HS-27A (cell line): ENCODE measurements at places on chromosomes 5 and 9.

DNA sequence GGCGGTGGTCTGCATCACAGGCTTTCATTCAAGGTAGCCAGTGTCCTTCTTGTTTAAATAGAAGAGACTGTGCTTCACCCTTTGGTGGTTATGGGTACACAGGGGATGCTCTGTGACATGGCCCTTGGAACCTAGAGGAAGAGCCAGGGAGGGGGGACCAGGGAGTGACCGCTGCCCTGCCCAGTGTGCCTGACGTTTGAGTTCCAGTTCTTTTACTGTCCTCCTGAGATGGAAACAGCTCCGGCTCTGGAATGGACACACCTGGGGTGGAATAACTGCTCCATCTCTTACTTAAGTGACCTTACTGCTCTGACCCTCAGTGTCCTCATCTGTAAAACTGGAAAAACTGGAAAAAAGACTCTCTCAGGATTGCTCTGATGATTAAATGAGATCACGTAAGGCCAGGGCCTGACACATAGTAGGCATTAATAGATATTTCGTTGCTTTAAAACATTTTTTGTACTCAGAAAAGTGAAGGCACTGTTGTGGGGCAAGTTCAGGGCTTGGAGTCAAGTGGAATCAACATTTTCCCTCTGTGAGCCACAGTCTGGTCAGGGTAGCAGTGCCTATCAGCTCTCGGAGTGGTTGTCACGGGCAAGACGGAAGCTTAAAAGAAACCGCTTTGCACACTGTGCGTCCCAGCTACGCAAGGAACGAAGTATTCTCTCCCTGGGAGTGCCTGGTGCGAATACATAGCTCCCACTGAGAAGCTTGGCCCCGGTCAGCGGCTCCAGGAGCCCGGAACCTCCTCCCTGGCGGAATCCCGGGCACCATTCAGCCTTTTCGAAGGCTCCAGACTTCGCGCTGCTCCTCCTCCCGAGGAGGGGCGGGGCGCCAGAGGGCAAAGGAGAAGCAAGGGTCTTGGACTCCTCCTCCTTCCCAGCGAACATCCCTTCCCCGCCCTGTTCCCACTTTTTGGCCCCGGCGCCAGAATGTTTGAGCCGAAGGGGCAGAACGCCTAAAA, 5.8 kb downstream of the POU4F3 start:
- no peak for DNase-seq

DNA sequence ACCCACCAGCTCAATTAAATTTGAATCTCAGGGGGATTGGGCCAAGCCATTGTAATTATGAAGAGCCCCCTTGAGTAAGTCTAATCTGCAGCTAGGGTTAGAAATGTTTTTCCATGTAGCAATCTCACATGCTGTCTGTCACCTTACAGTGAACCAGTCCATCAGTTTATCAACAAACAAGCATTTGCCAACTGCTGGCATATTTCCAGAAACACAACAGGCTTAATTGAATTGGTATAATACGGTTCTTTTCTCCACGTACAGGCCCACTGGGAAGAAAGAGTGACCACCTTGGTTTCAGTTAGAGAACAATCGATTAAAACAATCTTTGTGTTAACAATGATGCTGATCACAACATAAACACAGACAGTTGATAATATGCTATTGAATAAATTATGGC, 67.4 kb downstream of the NSUN2 start:
- DNase-seq = no peak

DNA sequence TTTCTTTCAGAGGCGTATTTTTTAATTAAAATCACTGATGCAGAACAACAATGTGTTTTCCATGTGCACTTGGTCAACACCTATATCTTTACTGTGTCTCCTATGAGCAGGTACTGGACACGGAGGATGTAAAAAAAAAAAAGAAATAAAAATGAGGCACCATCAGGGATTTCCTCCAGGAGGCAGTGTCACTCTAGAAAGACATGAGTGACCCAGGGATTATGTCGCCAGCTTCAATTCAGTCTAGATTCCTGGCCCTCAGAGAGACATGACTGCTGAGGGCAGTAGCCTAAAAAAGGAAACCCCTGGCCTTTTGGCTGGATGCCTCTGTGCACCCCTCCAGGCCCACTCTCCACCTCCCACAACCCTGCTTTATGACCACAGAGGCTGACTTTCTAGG, 18.3 kb upstream of the IL33 start:
- DNase-seq = no peak

DNA sequence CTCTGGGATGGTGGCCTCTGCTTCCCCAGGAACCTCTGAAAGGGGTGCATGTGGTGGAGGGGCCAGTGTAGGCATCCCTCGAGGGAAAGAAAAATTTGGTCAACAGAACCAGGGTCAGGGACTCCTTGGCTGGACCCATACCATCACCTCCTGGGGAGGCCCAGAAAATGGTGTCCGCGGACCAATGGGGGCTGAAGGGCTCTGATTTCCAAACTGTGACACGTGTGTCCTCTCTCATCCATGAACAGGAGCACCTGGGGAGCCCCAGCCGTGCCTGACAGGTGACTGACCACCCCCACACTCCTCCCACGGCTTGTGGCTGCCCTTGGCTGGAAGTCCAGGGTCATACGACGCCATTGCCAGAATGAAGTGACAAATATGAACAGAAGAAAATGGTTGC, 3.9 kb downstream of the FCN2 start:
- no peak for DNase-seq

DNA sequence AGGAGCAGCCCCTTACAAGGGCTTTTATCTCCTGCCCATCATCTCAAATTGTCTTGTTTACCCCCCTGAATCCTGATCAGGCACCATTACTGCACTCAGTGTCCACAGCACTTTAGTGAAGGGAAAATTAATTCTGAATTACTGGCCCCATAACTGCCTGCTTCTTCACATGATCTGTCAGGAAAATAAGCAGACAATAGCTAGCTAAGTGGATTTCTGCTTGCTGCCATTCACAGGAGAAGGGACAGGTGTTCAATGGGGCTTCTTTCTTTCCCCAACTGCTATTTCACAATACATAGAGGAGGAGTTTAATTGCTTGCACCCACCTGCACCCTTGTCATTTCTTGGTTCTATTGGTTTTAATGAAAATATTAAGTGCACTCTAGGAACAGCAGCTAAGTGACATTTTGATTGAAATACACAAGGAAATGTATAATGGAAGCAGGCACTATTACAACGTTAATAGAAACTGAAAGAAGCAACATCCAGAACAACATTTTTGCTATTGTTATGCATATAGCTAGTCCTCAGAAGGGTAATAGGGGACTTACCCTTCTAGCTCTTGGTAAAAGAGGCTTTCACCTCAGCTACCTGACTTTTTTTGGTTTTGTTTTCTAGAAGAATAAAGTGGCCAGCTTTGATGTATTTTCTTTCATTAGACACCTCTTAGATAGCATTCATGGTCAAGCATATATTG, 599.3 kb upstream of the TLE4 start:
- no peak for DNase-seq

DNA sequence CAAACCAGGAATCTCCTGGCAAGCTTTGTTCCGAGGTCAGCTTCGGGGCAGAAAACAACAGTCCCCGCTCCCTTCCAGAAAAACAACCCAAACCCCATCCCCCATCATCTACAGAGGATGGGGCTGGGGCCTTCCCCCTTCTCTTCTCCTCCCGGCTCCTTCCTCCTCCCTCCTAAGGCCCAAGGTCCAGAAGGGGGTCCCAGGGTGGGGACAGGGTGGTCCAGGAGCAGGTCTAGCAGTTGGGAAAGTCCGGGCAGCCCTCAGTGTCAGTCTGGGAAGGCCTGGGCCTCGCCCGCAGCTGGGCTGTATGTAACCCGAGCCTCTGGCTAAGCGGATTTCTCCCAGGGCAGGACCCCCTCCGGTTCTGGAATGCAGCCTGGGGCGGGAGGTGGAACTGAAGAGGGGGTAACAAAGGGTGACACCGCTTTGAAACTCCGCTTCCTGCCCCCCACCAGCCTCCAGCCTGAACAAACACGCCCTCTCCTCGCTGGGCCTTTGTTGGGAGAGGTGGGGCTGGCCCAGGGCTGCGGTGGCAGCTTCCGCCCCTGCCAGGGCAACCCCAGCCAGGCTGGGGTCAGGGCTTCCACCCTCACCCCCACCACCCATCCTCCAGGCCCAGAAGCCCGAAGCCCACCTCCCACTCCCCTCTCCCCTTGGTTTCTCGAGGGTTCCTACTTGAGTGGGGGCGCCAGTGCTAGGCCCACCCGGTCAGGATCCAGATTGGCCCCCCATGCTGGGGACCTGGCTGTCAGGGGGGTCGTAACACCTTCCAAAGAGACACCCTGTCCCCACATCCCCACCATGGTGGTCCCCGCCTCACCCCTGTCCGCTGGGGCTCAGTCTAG, 63.5 kb downstream of the C9orf50 start:
- no peak for DNase-seq

DNA sequence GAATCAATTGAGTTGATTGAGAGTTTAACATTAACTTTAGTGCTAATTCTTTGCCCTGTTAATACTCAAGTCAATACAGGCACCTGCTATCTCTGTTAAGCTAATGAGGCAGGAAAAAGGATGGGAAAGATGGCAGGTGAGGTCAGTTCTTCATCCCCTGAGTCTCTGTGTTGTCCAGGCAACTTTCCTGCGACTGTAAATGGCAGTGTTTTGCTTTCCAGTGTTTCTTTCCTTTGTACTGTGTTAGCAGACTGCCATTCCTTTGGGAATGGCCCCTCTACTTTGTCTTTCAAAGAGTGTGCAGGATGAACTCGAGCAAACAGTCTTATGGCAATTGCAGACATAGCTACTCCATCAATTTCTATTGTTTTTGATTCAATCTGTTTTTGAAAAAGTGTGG, 202.2 kb upstream of the VLDLR start:
- DNase-seq = no peak

- DNase-seq = peak; percentile 9
Observed at GRCh38 chr9:132877824-132878694, at the start of gene AK8. AK8 (minus strand) TSS chr9:132878284; CDS start chr9:132878255, 29 bp downstream.

- no peak for DNase-seq
Observed at GRCh38 chr9:21993893-21994555, at the start of gene CDKN2A. CDKN2A (minus strand) TSS chr9:21994392.

- no peak for DNase-seq
Observed at GRCh38 chr9:136047775-136048559, 47.1 kb downstream of the NACC2 start.

DNA sequence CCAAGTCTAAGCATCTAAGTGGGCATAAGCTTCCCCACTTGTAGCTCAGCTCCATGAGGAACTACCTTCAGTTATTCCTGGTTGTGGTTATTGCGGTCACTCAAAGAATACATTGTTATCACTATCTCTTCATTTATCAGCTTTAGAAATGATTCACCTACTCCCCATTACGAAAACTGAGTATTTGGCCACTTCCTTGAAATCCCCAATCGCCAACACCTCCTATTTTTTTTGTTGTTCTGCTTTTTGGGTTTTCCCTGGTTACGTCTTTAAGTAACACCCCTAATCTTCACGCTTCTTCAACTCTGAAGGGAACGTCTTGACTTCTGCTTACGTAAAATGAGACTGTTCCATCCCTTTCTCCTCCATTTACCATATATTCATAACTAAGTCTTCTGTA, 20.7 kb downstream of the MAPK9 start:
- DNase-seq = no peak

DNA sequence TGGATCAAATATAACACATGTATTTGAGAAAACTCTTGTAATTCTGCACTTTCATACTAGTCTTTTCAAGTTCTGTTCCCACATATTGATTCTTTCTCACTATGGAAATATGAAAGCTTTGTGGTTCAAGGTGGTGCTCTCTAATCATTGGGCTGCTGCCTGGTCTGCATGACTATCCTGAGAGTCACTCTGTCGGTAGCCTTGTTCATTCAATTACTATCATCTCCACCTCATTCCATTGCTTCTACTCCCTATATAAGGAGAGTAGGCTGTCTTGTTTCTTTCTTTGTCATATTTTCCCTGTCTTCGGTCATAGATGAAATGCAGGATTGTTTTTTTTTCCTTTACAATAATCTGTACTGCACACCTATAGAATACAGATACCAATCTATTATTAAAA, 341.4 kb upstream of the ACTBL2 start:
- DNase-seq = no peak

- DNase-seq = no peak
Observed at GRCh38 chr9:138096519-138096845, 218.9 kb downstream of the CACNA1B start.

- DNase-seq = no peak
Observed at GRCh38 chr5:17401470-17402288, 96.4 kb upstream of the TAF11L2 start.

- DNase-seq = peak; percentile 53
Observed at GRCh38 chr9:107548298-107549142, 59.0 kb upstream of the KLF4 start.

- no peak for DNase-seq
Observed at GRCh38 chr9:130786526-130786925, 48.5 kb upstream of the ABL1 start.

GRCh38 chr5:154993461-154993860, 20.1 kb upstream of the KIF4B start:
- no peak for DNase-seq

GRCh38 chr5:91635950-91636734, 253.0 kb upstream of the ARRDC3 start:
- no peak for DNase-seq

DNA sequence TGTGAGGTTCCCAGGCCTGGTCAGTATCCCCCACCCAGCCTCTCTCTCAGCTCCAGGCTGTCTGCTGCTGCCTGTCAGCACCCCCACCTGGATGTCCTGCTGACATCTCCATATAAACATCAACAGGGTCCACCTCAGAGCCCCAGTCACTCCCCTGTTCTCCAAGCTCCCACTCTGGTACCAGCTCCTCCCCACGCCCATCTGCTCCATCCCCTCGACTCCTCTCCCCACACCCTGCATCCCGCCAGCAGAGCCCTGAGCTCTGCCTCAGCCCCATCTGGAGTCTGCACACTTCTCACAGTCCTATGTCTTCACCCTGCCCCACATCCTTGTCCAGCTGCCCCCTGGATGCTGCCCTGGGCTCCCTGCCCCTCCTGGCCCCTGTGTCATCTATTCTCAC, 67.7 kb upstream of the LRRTM2 start:
- DNase-seq = no peak

DNA sequence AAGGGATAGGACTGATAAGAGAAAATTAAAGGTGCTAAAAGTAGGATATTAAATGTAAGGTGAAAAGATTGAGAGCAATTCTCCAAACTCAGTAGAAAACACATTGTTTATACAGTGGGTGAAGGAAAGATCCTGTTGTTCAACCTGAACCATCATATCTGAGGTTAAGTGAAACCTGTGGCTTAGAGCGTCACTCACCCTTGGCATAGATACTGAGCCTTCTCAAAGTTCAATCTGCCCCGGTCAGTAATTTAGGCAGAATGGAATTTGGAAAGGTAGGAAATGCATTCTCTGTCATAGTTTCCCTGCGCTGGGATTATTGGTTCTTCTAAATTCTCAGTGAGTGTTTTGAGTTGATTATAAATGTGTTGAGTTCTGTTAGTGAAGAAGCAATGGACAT, 456.2 kb upstream of the NMUR2 start:
- DNase-seq = no peak

GRCh38 chr5:129804705-129805104, 56.8 kb downstream of the MINAR2 start:
- no peak for DNase-seq

DNA sequence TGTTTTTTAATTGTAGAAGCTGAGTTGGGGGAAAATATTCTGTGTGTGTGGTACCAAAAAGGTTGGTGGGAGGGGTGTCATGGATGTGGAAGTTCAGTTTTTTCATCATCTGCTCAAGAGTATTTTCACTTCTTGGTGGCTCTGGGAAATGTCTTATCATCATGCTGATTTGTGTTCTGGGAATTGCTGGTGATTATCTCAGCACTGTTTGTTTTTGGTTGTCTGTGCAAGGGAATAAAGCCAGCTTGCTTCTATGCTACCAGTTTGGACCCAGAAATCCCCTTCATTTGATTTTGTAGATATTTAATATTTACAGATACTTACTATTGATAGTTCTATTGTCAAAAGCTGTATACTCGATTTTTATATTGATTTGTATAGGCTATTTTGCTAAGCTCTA, 2289.7 kb downstream of the MAT2B start:
- DNase-seq = no peak
